Kidney (tissue), 22 donors: ENCODE measurements at places on chromosomes 13 and 19.
A peak's percentile ranks its signal among the peaks of the same experiment; 100 is the strongest.

- DNase-seq = peak; percentile 77
Observed at GRCh38 chr19:17938092-17938845, 5.5 kb downstream of the CCDC124 start.

DNA sequence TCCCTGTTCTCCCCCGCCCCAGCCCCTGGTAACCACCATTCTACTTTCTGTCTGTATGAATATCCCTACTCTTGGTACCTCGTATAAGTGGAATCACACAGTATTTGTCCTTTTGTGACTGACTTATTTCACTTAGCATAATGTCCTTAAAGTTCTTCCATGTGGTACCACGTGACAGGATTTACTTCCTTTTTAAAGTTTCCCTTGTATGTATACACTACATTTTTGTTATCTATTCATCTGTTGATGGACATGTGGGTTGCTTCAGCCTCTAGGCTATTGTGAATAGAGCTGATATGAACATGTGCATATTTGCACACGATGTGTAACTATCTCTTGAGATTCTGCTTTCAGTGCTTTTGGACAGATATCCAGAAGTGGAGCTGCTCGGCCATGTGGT, 59.6 kb upstream of the GJB6 start:
- DNase-seq = no peak

DNA sequence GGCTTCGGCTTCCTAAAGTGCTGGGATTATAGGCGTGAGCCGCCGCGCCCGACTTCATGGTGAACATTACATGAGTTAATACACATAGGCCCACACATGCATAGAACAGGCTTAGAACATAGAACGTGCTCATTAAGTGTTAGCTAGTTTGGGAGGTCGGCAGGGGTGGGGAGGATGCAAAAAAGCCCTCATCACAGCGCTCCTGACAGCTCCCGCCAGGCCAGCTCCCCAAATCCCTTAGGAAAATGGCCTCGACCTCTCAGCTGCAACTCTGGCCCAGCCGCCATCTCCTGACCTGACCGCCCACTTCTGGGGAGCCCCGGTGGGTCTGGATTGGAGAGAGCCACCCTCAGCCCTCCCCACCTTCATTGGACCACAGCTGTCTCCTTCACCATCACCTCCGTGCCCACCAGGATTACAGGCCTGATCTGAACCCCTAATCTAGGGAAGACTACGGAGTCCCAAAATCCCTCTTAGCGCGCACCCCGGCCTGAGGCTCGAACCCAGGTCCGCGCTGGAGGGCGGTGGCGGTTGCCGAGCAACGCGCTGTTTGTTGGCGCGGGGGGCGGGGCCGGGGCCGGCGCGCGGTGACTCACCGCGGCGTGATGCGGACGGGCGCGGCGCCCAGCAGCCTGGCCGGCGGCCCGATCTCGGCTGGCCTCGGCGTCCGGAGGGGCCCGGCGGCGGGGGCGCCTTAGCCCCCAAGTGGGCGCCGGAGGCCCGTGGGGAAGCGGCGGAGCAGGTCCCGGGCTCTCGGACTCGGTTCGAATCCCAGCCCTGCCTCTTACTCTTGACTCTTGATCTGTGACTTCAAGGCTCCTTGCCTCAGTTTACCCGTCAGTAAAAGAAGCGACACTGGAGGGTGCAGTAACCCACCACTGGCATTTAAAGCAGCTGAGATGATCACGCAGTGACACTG, 26.7 kb upstream of the NANOS3 start:
- DNase-seq = peak; percentile 94

- no peak for DNase-seq
Observed at GRCh38 chr13:33312150-33312860, 26.8 kb upstream of the STARD13 start.

GRCh38 chr13:33174491-33174890, 111.1 kb downstream of the STARD13 start:
- DNase-seq = no peak

- DNase-seq = no peak
Observed at GRCh38 chr19:41554907-41555306, 21.1 kb upstream of the CEACAM21 start.

DNA sequence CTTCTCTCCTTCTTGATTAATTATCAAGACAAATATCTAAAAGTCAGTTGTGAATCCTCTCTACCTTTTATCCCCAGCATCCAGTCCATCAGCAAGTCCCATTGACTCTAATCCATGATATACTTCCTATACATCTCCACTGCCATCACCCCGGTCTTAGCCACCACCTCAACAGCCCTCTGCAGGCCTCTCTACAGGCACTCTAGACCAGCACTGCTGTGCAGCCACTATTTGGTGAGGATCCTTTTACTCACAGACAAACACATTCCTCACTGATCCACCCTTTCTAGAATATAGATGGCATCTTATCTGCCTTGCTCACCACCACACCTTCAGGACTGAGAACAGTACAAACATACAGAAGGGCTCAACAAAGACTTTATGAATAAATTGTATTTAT, 221.7 kb downstream of the RFC3 start:
- DNase-seq = no peak

DNA sequence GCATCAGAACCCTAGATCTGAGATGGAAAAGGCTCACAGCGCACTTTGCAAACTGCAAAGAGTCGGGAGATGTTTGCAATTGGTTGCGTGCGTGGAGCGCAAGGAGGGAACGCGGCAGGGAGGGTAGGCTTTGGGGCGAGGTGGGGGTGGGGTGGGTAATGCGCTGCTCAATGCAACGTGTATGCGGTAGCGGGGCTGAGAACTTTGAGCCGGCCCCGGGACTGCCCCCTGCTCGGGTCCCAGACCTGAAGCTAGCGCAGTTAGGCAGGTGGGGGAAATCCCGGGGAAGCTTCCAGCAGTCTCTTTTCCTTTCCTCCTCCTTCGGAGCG, 971 bp downstream of the FOSB start:
- DNase-seq = peak; percentile 78

- DNase-seq = peak; percentile 58
Observed at GRCh38 chr19:55340784-55341147, 1.1 kb downstream of the KMT5C start.

DNA sequence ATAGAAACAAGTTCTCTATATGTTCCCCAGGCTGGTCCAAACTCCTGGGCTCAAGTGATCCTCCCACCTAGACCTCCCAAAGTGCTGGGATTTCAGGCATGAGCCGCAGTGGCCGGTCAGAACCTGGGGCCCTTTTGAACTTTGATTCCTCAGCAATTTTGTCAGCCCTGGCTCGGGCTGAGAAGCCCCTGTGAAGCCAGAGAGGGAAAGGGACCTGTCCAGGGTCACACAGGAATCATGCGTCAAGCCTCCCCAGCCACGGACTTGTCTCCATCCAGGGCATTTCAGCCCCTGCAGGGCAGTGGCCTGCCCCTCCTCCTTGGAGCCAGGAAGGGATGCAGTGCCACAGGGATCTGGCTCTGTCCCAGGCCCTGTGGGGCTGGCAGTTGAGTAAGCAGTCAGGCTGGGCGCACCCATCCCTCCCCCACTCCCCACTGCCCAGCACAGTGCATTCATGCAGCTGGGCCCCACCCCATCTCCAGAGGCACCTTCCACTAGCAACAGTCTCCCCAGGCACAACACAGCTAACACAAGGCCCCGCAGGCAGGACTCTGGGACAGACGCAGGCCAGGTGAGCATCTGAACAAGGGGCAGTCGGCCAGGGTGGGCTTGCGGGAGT, at the start of gene CAPS:
TSS of gene CAPS (plus strand) at position 516 of the 619 bp plus-strand sequence. CDS start 153 bp downstream, outside the sequence.
- no peak for DNase-seq

GRCh38 chr19:55044771-55045716, 7.0 kb upstream of the GP6 start:
- no peak for DNase-seq

- no peak for DNase-seq
Observed at GRCh38 chr13:30744056-30744680, 8.8 kb downstream of the ALOX5AP start.

- no peak for DNase-seq
Observed at GRCh38 chr19:39352381-39353255, 10.4 kb downstream of the SAMD4B start.

- DNase-seq = no peak
Observed at GRCh38 chr19:11554160-11554559, 4.9 kb downstream of the ELOF1 start.

DNA sequence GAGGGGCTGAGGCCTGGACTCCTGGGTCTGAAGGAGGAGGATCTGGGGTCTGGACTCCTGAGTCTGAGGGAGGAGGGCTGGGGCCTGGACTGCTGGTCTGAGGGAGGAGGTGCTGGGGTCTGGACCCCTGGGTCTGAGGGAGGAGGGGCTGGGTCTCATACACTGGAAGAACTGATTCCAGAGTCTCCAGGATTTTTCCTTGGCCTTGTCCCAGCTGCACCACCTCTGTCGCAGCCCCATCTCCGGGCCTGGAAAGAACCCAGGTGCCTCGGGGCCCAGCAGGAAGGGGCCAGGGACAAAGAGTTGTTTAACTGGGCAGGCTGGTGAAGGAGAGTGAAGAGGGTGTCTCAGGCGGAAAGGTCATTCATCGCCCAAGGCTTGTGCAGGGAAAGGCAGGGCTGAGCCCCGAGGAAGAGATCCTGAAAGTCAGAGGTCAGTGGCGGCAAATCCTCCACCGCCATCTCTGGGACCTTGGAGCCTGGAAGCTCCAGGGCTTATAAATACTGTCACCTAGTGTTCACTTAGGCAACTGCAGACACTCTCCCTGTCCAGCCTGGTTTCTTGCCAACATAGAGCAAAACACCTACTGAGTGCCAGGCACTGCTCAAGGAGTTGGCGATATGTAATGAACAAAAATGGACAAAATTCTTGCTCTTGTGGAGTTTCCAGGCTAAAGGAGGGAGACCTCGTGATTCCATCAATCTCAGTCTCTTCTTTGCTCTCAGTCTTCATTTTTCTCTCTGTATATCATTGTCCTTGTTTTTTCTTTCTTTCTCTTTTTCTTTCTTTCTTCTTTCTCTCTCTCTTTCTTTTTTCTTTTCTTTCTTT, 4.4 kb upstream of the KCNN4 start:
- DNase-seq = peak; percentile 73
